ENCODE measurements at places on chromosomes 12 and 14.
A peak's percentile ranks its signal among the peaks of the same experiment; 100 is the strongest.

GRCh38 chr14:100341301-100342031 is 18.3 kb downstream of the SLC25A47 start:
- DNase-seq = no peak

GRCh38 chr12:124898923-124899294 is 15.5 kb downstream of the UBC start:
- DNase-seq = no peak

DNA sequence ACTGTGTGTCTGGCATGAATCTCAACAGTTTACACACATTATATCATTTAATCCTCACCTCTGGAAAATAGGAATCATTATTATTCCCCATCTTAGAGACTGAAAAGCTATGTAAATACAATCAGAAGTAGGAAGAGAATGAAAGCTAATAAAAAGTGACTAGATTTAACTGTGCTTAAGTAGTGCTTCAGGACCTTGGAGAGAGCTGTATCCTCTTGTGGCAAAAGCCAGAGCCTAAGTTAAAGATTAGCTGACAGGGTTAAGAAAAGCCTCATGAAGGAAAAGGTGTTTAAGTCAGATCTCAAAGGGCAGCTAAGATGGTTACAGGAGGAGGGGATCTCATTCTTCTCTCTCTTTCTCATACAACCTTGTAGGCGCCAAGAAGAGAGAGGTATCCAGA is 65.3 kb upstream of the TMEM233 start:
- DNase-seq = no peak

DNA sequence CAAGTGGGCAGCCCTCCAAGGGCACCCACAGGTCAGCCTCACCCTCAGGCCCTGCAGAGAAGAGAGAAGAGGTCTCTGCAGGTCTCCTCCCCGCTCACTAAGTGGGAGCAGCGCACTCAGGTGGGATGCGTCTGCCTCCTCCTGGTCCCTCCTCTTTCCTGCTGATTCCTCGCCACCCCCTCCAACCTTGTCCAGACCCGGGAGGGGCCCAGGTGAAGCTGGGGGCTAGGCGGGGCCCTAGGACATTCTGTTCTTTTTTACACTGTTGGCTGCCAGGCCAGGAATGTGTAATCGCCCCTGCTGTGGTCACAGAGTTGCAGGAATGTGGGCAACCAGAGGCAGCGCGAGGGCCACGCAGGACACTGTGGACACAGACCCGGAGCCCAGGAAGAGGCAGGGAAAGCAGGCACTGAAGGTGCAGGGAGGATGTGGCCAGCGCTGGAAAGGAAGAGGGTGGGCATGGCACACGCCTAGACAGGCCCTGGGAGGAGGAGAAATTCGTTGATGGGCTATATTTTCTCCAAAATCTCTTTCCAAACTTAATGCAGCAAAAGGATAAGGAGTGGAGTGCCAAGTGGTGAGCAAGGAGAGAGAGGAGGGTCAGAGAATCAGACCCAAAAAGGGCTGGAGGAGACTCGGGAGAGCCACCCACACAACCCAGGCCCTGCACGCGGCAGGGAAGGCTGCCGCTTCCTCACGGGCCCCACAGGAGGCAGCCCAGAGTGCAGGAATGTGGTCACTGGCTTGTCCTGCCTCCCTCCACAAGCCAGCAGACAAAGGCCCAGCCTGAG is 911 bp upstream of the SCNN1A start:
- DNase-seq = no peak

DNA sequence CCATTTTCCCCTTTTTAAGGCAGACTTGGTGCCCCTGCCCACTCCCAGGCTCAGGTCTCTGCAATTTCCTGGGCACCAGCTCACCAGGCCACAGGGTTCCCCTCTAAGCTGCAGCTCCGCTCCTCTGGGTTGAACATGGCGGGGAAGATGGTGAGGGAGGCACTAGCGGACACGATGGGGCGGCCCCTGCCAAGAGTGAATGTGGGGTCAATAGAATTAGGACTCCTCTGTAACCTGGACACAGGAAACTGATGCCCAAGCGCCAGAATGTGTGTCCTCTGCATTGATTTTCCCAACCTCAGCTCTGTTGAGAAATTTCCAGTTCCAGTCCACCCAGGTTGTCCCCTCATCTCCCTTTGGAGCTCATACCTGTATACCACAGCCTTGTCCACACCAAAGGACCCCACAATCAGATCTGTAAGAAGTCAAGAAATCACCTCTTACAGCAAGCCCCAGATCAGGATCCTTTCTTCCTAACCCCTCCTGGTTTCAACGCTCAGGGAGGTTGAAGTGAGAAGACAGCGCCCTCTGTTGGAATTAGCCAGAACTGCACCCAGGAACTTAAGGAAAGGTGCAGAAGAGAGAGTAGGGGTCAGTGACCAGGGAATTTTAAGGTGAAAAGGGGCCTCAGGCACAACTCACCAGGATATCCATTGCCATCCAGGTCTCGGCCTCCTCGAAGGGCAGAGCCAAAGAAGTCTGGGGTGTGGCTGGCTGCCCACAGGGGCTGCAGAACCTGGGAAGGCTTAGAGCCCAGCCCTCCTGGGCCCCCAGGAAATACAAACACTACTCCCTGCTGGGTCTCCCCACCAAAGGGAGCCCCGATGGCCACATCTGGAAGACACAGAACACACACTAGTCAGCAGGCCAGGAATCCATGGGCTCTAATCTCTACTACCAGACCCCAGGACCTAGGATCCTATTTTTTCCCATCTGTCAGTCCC is 14.7 kb downstream of the ITGA5 start:
- peak; percentile 42 for DNase-seq

DNA sequence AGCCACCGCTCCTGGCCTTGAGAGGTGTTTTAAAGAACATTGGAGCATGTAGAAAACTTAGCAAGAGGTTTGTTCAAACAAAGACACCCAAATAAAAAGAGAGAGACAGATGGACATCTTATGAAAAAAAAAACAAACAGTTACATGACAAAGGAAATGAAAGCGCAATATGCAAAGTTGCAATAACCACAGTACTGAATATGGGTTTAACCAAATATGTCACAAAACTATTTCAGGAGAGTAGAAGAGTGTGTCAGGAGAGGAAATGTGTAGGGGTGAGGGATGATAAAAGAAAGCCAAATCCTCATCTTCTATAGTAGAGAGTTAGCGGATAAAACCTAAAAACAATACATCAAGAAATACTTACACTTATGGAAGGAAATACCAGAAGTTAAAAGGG is 98.4 kb downstream of the GTF2A1 start:
- DNase-seq = no peak

DNA sequence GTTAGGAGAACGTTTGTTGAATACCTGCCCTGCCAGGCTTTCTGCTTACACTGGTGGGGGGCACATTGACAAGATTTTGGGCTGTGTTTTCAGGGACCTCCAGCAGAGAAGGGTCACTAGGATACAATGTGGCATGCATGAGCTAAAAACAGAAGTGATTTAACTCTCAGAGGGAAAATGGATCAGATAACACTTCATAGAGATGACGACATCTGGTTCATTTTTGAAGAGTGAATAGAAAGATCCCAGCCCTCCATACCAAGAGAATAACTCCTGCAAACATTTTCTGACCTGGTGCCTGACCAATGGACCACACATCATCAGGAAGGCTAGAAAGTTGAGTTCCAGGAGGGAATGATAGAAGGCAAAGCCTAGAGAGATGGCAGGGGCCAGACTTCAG is 33.7 kb downstream of the CKB start:
- no peak for DNase-seq

DNA sequence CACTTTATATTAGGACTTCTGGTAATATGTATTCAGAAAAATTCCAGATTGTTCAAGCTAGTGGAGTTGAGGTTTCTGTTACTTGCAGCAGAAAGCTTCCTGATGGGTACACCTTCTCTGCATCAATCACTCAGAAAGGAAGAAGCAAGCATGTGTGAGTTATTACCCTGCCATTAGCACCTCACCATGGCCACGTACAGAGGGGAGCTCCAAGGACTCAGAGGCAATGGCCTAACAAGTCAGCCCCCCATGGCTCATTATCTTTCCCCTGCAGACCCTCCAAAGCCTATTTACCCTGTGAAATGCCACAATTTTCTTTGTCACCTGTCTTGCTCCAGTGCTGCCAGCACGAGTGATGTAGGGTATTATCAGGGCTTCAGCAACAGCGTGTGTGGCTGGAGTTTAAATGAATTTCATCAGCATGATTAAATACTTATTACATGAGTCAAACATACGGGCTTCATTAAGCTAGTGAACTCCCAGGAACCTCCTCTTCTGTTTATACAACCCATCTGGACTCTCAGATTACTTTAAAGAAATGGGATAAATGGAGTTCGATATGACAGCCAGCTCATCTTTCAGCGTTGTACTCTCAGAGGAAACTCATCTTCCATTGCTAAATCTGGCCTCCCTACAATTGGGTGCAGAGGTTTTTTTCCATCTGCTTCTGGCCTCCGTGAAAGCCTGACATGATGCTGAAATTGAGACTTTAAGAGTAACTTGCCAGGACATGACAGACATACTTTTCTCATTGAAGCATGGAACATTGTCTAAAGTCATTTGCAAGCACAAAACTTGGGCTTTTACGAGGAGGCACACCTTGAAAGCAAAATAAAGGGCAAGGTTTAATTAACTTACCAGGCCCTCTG is 135.9 kb downstream of the TMEM30B start:
- DNase-seq = no peak

DNA sequence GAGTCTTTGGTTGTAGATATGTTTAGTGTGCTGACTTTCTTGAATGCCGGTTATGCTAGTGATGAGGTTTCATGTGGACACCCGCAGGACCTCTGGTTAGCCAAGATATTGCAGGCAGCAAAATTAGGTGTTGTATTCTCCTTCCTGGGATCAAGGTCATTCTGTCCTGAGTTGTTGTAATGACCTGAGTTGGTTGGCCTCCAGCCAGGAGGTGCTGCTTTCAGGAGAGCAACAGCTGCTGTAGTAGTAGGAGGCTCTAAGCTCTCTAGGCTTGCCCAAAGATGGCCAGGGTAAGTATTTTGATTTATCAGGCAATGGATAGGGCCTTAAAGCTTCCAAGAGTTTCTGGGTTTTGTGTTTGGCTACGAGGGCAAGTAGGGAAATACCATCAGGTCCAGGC is 56.0 kb upstream of the BDKRB2 start:
- DNase-seq = peak; percentile 44

DNA sequence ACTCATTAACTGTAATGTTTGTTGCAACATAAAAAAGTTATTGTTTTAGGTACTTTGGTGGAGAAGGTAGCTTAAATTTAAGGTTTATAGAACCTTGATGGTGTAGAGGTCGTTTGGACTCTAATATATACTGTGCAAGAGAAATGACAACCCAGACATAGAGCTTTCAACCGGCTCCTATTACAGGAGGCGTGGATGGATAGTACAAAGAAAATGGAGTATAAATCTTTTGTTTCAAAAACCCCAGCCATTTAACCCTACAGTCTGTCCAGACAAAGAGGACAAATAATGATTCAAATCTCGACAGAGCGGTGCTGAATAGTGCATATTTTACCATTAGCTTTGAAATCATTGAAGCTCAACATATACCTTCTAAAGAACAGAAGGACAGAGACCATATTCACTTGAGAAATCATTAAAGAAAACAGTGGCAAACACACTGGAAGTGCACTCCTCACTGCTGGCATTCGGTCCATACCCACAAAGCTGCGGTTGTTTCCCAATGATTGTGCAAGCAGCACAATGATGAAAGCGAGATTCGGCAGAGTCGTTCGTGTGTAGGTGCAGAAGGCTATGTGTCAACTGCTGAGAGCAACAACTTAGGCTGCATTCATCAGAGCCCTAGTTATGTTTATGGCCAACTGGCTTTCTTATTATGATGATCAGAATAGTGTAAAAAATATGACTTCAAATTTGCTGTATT is 688.6 kb downstream of the NOVA1 start:
- DNase-seq = no peak

DNA sequence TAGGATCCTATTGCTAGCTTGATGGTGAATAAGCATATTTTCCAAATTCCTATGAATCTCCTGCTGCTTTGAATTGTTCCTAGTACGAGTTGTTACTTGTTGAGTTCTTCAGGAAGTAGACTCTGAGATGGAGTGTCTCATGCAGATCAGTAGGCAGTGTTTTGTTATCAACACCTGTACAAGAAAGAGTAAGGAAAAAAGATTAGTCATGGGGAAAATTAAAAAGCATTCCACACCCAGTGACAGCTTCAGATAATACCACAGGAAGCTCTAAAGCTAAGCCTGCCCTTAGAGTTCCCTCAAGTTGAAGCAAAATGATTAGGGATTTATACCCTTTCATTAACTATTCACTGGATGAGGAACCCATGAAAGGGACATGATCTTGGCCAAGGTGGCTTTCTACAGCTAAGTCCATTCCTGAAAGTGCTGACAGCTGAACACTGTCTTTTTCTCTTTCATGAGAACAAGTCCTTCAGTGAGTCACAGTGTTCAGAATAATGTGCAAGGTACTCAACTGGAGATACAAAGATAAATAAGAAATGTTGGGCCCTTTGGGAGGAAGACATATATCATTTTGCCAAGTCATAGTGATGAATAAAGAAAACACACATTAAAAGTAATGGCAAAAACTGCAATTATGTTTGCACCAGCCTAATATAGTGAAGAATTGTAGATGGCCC is 49.1 kb downstream of the CCER1 start:
- no peak for DNase-seq

GRCh38 chr12:69092137-69092536 is 147.2 kb upstream of the CPSF6 start:
- DNase-seq = no peak

GRCh38 chr12:59389968-59390576 is 205.8 kb upstream of the SLC16A7 start:
- DNase-seq = no peak

DNA sequence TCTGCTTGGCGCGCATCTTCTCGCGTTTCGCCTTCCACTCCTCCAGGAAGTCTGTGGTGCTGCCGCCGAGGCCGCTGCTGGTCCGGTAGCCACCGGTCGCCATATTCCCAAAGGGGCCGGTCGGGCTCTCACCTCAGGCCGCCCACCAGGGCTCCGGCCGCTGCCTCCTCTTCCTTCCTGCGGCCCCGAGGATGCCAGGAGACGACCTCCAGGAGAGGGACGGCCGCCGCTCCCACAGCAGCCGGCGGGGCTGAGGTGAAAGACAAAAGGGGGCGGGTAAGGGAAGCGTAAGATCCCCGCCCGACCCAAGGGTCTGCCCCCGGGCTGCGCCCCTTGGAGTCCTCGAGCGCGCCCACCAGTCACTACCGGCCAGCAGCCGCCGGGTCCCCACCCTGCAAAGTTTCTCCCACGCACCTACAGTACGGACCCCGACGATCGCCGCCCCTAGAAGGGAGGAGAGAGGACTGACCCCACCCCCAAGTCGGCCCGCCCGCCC is 574 bp downstream of the PAWR start:
- no peak for DNase-seq

DNA sequence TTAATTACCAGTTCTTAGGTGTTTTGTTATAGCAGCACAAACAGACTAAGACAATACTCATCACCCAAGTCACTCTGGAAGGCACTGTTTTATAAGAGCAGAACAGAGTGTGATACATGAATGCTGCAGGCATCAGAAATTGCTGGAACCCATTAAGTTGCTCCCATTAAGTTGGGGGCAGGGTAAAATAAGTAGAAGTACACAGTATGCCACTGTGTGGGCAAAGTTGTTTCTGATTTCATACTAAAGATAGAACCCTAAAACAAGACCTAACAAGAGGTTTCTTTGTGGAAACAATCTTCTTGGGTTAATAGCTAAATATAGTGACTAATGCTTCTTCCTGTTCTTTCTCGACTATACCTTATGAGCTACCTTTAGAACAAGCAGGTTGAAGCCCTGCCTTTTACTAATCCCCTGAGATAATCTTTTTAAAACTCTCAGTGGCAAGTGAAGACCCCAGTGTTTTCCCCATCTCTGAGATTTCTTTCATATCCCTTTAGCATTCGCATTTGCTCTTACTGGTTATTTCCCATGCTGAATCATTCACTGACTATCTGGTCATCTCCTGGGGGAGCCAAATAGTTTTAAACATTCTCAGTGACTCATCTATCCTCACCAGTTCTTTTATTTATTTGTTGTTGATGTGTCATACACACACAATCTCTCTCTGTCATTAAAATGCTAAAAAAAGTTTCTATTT is 52.3 kb downstream of the SOCS2 start:
- no peak for DNase-seq

Data from SHP77 (cell line).